ENCODE measurements at places on chromosomes 7 and 10. TPM values are rescaled to one million over a fixed set of nuclear protein-coding genes. Genes with fewer than 3 reads are reported as not detected.

Gene NOC3L
- total RNA-seq = 31.4 TPM

- peaks cover 10% of the 10 kb centered on the region for H3K36me3 ChIP-seq
- H3K27ac ChIP-seq = no peak overlapping the region
- DNase-seq = no peak
- no peak overlapping the region for H3K4me3 ChIP-seq
- H3K4me1 ChIP-seq = peaks cover 7% of the 10 kb centered on the region
Observed at GRCh38 chr10:63614371-63614891, 93.2 kb downstream of the REEP3 start.

- no peaks in the 10 kb centered on the region for H3K36me3 ChIP-seq
- no peaks in the 10 kb centered on the region for H3K4me1 ChIP-seq
- DNase-seq = no peak
Observed at GRCh38 chr10:4382811-4383210, 443.2 kb upstream of the AKR1E2 start.

- H3K4me1 ChIP-seq = no peaks in the 10 kb centered on the region
- no peak for DNase-seq
- no peak overlapping the region for H3K4me3 ChIP-seq
- peaks cover 3% of the 10 kb centered on the region for H3K36me3 ChIP-seq
Observed at GRCh38 chr10:112807013-112807412, 143.0 kb upstream of the TCF7L2 start.

DNA sequence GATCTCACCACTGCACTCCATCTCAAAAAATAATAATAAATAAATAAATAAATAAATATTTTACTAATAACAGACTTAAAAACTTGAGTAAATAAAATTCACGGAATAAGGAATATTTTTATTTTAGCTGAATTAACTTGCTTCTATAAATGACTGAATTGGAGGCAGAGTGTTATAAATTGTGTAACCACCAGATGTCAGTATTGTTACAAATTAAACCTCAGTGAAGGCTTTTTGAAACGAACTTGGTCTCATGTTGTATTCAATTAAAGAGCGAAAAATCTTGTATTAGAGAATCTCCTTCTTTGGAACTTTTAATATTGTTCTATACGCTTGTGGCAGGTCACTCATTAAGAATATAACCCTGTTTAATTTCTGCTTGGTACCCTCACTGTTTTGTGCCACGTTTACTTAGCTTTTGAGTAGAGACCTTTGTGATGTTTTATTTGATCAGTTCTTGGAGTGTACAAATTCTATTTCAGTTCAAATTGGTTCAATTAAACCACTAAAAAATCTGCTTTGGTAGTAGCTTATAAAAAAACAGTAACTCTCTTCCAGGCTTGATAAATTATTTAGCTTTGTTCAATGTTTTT lies 45.6 kb upstream of the SCIN start:
- H3K27me3 ChIP-seq = peaks cover 14% of the 10 kb centered on the region
- H3K4me3 ChIP-seq = no peak overlapping the region
- H3K36me3 ChIP-seq = no peaks in the 10 kb centered on the region
- no peak for DNase-seq
